Right lobe of liver (tissue), 6 donors: ENCODE measurements at places on chromosomes 16 and 17. TPM values are rescaled to one million over a fixed set of nuclear protein-coding genes. Genes with fewer than 3 reads are reported as not detected.

PRMT7 gene
- 28.3 TPM for total RNA-seq

GRCh38 chr16:364595-365491, 5.5 kb downstream of the MRPL28 start:
- no peak for DNase-seq
- no peaks in the 10 kb centered on the region for H3K36me3 ChIP-seq
- H3K27ac ChIP-seq, result no peak overlapping the region
- no peaks in the 10 kb centered on the region for H3K27me3 ChIP-seq
- H3K4me3 ChIP-seq, result no peak overlapping the region
- no peaks in the 10 kb centered on the region for H3K4me1 ChIP-seq

- no peaks in the 10 kb centered on the region for H3K36me3 ChIP-seq
- no peak for DNase-seq
- no peak overlapping the region for H3K27ac ChIP-seq
- no peaks in the 10 kb centered on the region for H3K4me1 ChIP-seq
Observed at GRCh38 chr16:24493821-24494220, 45.5 kb upstream of the RBBP6 start.

DNA sequence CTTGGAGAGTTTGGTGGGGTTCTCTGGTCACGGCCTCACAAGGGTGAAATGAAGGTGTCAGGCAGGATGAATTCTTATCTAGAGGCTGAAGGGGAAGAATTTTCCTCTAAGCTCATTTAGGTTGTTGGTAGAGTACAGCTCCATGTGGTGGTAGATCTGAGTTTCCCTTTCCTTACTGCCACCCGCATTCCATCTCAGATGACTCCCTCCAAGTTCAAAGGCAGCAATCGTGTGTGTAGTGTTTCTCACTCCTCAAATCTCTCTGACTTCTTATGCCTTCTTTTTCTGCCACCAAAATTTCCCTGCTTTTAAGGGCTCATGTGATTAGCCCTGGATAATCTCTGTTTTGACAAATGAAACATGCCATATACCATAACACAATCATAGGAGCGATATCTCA, 135.5 kb upstream of the MYOCD start:
- H3K27ac ChIP-seq, result no peak overlapping the region
- H3K4me3 ChIP-seq, result no peak overlapping the region
- no peak for DNase-seq
- no peaks in the 10 kb centered on the region for H3K27me3 ChIP-seq
- no peaks in the 10 kb centered on the region for H3K36me3 ChIP-seq

SLC12A3 gene
- not detected for total RNA-seq

CA5A gene
- 31.6 TPM for total RNA-seq

GRCh38 chr16:16027728-16028310, 78.4 kb downstream of the ABCC1 start:
- no peak for DNase-seq
- H3K27me3 ChIP-seq, result no peaks in the 10 kb centered on the region
- H3K36me3 ChIP-seq, result no peaks in the 10 kb centered on the region
- H3K4me3 ChIP-seq, result no peak overlapping the region

GRCh38 chr16:8905168-8905762, 23.1 kb downstream of the LITAFD start:
- DNase-seq, result no peak
- peaks cover 28% of the 10 kb centered on the region for H3K36me3 ChIP-seq
- H3K4me3 ChIP-seq, result no peak overlapping the region
- H3K4me1 ChIP-seq, result no peaks in the 10 kb centered on the region
- H3K27me3 ChIP-seq, result no peaks in the 10 kb centered on the region

DNA sequence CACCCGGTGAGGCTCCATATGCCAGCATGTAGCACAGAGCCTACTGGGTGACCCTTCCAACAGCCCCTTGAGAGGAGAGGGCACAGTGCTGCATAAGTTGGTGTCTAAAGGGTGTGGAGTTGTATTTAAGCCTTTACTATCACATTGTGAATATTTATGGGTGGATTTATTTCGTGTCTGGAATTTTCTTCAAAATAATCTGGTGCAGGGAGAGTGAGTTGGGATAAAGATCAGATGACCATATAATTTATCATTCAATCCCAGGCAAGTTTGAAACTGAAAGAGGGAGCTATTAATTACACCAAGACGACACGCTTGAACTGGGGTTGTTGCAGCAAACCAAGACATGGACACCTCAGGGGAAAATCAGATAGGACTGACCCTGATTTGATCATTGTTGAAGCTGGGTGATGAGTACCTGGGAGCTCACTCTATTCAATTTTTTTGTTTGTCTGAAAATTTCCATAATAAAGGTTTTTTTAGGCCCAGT, 42.2 kb downstream of the LDHD start:
- no peaks in the 10 kb centered on the region for H3K36me3 ChIP-seq
- H3K4me3 ChIP-seq, result no peak overlapping the region
- no peak for DNase-seq
- H3K27me3 ChIP-seq, result no peaks in the 10 kb centered on the region

DNA sequence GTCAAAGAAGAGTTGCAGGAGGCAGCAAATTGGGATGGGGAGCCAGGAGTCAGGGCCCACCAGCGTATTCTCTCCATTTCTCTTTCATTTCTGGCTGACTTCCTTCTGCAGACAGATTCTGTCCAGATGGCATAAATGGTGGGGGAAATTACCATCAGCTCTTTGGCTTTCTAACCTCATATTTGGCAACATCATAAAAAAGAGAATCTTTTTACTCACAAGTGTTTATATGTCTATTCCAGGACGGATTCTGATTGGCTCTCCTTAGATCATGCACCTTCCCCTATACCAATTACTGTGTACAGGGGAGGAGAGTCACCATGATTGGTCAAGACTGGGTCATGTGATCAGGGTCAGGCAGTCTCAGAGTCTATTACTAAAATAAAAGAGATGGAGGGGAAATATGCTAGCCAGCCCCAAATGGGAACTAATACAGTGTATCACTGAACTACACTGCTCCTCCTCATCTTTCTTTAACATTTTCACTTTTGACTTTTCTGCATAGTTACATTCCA, 537.1 kb upstream of the EEF2KMT start:
- DNase-seq, result no peak
- H3K36me3 ChIP-seq, result no peaks in the 10 kb centered on the region
- H3K4me3 ChIP-seq, result no peak overlapping the region
- no peaks in the 10 kb centered on the region for H3K27me3 ChIP-seq
- no peak overlapping the region for H3K27ac ChIP-seq
- H3K4me1 ChIP-seq, result no peaks in the 10 kb centered on the region
